NCI-H2227 treated with DMSO at 0.1 percent for 48 hours (cell line): ENCODE measurements at places on chromosomes 5 and 9.

DNA sequence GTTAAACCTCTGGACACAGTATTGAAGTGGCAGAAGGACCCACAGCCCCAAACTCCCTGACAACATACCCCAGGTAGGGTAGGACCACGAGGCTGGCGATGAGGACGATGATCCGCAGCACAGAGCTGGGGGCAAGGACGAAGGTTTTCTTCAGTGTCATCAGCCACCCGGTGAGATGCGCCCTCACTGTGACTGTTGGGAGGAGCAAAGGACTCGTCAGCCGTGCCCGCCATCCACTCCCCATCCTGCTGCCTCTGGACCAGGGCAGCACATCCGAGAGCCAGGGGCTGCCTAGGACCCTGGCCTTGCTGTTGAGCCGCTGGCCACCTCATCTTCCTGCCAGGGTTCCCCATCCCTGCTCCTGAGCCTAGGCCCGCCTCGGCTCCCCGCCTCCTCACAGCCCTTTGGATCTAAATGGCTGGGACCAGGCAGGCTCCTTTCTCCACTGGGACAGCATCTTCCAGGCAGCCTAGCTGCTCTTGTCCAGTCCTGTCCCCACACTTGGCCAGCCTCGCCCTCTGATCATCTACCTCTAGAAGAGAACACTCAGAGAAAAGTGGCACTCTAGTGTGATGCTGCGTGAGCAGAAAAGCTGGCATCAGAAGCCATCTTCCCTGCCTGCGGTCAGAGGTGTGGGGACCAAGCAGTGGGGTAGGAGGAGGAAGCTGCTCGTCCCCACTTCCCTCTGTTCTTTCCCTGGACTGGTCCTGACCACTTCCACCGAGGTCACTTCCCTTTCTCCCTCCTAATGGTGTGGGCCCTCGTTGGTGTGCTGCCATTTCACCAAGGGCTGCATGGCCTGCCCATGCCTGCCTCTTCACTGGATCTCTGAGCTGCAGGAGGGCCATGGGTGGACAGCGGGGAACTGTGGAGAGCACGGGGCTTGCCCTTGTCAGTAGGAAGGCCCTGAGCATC lies 49.2 kb downstream of the OTULIN start:
- no peak for DNase-seq

DNA sequence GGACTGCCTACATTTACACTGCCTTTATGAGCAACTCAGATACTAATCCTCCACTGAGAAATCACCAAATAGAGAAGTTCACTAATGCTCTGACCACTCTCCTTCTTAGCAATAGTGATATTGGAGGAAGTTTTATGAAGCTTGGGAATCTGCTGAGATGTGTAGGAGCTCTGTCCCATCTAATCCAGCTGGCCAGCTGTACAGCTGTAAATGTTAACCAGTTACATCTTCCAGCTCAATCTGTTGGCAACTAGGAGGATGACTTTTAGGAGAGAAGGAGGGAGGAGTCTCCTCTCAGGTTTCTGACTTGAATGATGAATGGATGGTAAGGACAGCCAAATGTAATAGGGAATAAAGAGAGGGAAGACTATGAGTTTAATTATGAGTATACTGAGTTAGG lies 36.3 kb upstream of the LRRC19 start:
- DNase-seq, result no peak

GRCh38 chr5:116071211-116071610 lies 13.6 kb upstream of the COMMD10 start:
- no peak for DNase-seq

GRCh38 chr5:115496936-115497576 lies 47.5 kb downstream of the FEM1C start:
- DNase-seq, result no peak

- peak; percentile 31 for DNase-seq
These were observed 182.4 kb upstream of the OTULINL start for GRCh38 chr5:14399054-14399692.

DNA sequence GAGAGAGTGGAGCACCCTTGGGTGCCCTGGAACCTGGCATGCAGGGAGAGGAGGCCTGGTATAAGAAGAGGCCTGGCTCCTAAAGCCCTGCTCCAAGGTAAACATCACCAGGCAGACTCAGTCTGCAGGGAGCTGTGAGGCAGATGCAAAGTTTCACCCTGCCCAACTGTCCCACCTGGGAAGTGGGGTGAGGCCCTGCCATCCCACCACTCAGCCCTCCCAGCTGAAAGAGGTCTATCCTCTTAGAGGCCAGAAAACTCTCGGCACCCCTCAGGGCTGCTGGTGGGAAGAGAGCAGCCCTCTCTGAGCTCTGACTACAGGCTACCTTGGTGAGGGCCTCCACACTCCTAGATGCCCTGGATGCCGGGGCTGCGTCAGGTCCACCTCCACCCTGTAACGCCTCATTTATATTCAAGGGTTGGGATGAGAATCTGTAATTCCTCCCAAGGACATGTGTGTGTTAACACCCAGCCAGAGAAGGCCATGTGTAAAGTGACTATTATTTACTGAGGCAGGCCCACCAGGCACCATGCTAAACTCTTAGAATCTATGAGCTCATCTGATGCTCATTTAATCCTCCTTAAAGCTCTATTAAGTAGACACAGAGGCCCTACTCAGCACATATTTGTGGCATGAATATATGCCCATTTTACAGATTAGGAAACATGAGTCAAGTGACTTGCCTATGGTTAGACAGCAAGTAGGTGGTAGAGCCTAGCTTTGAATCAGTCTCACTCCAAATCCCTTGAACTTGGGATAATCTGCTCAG lies 205.9 kb downstream of the FSTL4 start:
- DNase-seq, result no peak

- no peak for DNase-seq
These were observed 15.6 kb upstream of the IRF1 start for GRCh38 chr5:132506094-132506692.

- DNase-seq, result no peak
These were observed 23.5 kb upstream of the ERAP2 start for GRCh38 chr5:96852759-96853158.

GRCh38 chr9:133950629-133951111 lies 41.5 kb downstream of the VAV2 start:
- DNase-seq, result no peak

GRCh38 chr9:131329241-131329641 lies 39.7 kb downstream of the PLPP7 start:
- DNase-seq, result no peak

- DNase-seq, result no peak
These were observed 222.6 kb downstream of the EBF1 start for GRCh38 chr5:158877124-158877581.
